Hematopoietic multipotent progenitor cell (in vitro differentiated cells): ENCODE measurements at places on chromosomes 2 and 18.

DNA sequence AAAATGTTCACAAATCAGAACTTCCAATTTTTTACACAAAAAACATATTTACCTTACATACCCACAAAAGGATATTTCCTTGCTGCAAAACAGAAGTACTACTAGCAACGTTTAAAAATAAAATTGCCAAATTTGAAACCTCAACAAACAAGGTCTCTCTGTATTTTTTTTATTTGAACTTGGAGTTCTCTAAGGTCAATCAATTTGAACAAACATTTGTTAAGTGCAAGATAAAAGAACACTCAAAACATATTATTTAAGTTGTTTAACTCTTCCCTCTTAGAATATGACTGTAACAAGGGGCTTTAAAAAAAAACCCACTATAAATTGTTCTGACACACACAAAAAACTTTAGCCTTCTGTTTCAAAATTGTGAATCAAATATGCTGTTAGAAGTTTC, 29.6 kb downstream of the PNO1 start:
- no peak for DNase-seq

DNA sequence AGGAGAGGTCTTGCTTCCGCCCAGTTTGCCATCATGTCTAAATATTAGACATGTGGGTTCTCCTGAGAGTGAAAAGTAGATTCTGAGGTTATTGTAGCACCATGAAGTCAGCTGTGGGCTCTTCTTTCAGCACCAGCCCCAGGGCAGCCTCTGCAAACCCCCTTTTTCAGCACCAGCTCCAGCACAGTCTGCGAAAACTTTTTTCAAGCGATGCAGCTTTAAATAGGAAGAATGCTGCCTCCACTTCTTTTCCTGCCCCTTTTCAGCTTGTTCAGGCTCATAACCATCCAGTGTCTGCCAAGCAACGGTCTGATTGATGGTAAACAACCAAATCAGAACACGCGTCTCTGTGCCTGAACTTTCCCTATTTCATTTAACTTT, at the start of gene COL5A2:
COL5A2 (minus strand) TSS at position 192 of the 381 bp plus-strand sequence; CDS start at position 35, 157 bp downstream.
- DNase-seq: no peak

- DNase-seq: no peak
Measured at GRCh38 chr2:176789751-176790150, 422.8 kb upstream of the HNRNPA3 start.

DNA sequence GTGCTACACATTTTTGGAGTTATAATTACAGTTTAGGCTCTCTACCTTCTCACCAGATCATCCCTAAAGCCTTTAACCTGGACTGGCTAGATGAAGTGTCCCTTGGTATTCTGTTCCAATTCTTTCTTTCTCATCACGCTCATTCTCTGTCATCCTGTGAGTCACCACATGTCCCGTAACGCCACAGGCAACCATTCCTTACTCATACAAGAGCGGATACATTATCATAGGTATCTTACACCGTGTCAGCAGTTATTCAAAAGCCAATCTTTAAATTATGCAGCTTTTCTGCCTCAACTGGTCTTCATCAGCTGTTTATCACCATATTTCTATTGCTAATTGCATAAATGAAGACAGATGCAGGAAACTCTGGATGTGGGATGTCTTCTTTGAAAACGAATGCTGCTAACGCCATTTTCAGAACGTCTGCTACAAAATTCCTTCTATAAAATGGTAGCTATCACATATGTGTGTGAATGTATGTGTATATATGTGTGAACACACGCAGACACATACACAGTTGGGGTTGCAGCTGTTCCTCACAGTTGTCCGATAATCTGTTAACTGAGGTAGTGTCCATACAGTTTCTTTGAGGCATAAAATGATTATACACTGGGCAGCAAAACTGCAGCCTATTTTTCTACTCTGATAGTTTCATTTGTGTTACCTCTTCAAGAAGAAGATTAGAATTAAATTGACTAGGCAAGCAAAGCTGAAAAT, 47.9 kb downstream of the EML6 start:
- no peak for DNase-seq

DNA sequence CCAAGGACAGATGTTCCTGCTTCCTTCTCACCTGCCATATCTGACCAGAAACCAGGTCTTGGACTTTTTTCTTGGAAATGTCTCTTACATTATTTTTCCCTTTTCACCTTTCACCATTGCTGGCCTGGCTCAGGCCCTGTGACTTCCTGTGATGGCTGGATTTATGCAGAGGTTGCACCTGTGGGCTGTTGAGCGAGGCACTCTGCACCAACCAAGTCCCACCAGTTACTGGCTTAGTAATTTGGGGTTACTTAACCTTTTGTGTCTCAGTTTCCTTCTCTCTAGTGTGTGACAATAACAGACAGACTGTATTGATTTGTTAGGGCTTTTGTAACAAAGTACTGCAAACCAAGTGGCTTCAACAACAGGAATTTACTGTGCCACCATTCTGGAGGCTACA, 110.0 kb downstream of the INSIG2 start:
- DNase-seq: no peak

GRCh38 chr2:44168681-44169154, at the start of gene PPM1B:
TSS of gene PPM1B (plus strand) at chr2:44168875. CDS start at chr2:44201200, 32,325 bp downstream.
- no peak for DNase-seq

GRCh38 chr2:61962095-61962984, 56.9 kb downstream of the COMMD1 start:
- no peak for DNase-seq

DNA sequence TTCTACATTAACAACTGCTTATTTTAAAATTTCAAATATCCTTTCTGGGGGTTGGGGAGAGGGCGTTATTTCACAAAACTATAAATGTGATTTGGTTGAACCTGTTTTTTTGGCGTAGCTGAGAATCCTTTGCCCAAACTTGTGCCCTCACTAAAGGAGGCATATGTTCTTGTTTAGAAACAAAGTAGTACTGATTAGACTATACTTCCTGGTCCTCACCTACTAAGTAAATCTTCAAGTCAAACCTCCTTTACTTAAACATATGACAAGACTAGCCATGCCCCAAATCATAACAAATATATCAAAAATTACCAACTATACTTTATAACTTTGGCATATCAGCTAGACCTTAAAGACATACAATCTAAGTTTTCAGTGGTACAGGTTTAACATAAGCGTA, 5.8 kb downstream of the EIF2AK3 start:
- DNase-seq: no peak

DNA sequence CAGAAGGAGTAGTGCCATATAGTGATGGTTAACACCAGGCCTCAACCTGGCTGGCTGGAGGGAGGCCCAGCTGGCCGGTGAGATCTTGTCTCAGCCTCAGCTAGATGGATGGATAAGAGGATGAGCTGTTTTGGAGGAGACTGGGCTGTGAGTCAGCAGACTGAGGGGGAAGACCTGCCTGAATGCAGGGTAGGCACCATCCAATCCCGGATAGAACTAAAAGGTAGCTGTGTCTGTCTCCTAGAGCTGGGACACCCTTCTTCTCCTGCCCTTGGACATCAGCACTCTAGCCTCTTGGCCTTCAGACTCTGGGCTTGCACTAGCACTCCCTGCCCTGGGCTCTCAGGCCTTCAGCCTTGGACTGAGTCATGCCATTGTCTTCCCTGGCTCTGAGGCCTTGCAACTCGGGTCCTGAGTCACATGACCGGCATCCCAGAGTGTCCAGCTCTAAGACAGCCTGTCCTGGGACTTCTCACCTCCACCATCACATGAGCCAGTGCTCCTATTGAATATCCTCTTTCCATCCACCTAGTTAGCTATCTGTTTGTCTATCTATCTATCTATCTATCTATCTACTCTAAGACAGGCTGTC, 131.3 kb downstream of the TPO start:
- no peak for DNase-seq

GRCh38 chr2:240986787-240987411, 11.5 kb upstream of the SNED1 start:
- DNase-seq: no peak

DNA sequence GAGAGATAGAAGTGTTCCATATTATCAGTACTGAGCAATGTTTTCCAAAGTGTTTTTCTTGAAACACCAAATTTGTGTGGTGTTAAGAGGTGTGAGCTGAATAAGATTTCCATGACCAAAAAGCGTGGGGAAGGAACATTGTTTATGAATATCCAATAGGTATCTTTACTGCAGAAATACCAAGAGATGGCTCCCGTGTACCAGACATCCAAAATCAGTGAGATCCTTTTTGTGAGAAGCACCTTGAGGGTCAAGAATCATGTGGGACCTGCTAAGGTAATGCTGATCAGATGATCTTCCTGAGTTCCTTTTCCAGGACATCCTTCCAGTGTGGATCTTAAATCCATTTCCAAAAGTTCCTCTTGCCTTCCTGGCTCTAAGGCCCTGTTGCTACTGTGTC, 246.0 kb downstream of the MYO3B start:
- no peak for DNase-seq

DNA sequence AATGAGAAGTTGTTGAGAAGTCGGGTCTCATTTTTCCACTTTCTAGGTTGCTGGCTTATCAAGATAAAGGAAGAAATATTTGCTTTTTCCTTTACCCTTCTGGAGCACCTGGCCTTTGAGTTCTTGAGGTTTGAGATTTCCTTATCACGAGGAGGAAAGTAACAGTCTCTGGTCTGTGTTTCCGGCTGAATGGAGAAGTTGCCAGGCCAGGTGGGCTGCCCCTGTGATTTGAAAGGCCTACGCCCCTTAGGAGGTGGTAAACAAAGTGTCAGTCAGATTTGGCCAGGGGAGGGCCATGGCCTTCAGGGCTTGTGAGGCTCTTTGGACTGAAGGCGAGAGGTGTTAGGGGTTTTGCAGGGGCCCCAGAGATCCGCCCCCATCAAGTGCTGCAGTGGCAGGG, 156.7 kb upstream of the HAAO start:
- DNase-seq: peak; percentile 98

DNA sequence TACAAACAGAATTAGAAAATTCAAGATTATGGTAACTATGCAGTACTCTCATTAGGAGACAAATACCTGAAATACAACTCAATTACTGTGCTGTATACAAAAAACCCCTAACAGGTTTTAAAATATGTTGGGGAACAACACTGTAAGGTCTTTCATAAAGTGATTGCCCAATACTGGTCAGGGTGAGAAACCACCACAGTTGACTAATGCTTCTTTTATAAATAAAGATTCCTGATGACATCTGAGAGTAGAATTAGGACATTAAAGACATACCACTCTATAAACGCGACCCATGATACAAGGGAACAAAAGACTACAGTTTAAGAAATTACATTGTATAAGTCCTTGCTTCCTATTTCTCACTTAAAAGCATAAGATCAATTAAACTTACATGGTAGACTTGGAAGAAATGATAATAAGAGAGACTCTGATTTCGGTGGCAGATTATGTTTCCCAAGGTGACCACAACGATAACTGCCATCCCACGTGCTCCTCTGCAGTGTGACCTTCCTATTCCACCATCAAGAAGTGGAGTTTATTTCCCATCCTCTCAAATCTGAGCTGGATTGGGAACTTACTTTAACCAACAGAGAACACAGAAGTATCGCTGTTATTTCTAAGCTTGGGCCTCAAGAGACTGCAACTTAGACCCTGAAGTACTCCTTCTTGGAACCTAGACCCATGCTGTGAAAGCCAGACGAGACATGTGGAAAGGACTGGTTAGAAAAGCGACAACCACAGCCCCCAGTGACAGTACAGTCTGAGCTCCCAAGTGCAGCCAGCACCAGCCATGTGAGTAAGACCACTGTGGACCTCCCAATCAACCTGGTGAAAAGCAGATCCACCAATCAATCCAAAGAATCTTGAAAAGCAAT, 52.3 kb downstream of the ZNF521 start:
- DNase-seq: peak; percentile 39

GRCh38 chr2:105746177-105747080, 1.7 kb downstream of the NCK2 start:
- DNase-seq: no peak

GRCh38 chr2:171086352-171087290, 74.1 kb downstream of the TLK1 start:
- DNase-seq: peak; percentile 77

DNA sequence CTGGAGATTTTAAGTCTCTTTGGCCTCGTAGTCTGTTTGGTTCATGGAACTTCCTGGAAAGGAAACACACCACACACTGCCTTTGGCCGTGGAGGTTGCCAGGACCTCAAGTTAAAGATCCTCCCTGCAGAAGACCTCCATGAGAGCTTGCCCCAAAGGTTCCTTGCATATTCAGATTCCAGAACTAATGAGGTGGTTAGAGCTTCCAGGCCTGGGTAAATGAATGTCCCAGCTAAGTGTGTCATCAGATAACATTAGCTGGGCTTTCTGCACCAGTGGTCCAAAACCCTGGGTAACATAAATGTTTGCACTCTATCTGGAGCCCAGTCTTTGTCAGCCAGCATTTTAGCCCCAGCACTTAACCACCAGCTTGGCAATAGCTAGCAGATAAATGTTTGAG, 122.1 kb upstream of the EML6 start:
- no peak for DNase-seq

DNA sequence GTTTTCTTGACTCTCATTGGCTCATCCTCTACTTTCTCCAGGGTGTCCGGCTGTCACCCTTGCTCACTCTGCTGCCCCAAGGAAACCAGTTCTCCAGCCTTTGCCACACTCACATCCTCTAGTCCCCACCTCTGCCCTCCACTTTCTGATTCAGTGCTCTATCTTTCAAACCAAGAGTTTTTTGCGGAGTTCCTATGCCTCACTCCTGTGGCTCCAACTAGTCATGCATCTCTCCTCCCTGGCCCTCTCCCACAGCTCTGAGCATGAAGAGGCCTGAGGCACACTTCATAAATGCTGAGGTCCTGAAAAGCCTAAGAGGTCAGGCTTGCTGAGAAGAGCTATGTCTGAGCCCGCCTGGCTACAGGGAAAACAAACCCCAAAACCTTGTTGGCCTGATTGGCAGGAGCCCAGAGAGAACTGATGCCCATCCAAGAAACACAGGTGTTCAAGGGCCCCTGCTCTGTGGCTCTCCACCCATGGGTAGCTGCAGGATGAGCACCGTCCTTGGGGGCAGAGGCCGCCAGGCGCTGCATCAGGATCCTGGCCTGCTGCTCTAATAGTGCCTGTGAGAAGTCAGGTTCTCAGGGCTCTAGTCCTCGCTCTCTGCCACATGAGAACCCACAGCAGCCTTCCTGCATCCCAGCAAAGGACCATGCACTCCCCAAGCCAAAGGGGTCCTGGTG, 42.1 kb downstream of the HS1BP3 start:
- no peak for DNase-seq

DNA sequence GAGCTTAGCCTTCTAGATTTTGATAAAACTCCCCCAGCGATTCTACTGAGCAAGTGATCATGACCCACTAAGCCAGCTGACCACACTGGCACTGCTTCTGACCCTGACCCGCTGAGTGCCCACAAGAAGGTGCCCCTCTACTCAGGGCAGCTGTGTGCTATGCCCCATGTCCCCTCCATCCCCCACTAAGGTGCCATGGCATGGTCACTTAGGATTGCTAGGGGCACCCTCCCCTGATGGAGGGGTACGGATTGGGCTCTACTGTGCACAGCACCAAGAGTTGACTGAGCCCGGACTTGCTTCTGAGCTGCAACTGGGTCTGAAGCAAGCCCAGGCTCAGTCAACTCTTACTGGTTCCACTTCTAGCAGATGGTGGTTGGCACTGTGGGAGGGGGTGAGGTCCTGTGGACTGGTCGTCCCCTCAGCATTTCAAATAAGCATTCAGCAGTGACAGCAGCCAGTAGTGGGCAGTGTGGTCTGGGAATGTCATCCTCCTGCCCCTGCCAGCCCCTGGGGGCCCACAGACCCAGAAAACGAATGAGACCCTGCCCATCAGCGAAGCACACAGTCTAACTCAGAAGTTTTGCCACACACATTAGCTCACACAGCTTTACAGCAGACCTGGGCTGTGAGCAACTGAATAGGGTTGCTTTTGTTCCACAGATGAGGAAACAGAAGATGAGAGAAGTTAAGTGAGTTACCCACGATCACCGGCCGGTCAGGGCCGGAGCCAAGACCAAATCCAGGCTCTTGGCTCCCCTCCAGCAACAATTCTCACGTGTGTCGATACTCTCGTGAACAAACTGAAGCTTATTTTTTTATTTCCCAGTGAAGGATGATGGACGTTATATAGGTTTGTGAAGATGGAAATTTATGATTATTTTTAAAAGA, 52.1 kb upstream of the FOSL2 start:
- DNase-seq: no peak
